ENCODE measurements at places on chromosomes 5 and 9.

- no peak for DNase-seq
Measured at GRCh38 chr5:1460054-1460682, 14.9 kb upstream of the SLC6A3 start.

- no peak for DNase-seq
Measured at GRCh38 chr5:154191467-154192261, 1.1 kb downstream of the GALNT10 start.

DNA sequence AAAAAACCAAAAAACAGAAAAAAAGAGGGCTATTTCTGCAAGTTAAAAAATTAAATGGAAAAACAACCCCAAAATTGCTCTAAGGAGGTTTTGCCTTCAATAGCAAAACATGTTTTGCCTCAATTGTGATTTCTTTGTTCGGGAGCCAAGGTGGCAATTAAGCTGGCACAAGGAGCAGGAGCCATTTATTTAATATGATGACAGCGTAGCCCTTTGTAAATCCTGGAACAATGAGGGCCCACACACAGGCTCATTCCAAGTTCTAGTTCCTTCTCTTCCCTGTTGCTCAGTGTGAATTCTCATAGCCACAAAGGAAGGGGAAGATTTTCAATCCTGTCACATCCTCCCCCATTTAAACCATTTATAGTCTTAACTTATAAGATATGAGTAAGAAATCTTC is 353.2 kb downstream of the PDE4D start:
- DNase-seq: no peak

- no peak for DNase-seq
Measured at GRCh38 chr5:163619951-163620350, 114.5 kb downstream of the MAT2B start.

GRCh38 chr5:76838481-76839261 is 11.1 kb upstream of the S100Z start:
- no peak for DNase-seq

DNA sequence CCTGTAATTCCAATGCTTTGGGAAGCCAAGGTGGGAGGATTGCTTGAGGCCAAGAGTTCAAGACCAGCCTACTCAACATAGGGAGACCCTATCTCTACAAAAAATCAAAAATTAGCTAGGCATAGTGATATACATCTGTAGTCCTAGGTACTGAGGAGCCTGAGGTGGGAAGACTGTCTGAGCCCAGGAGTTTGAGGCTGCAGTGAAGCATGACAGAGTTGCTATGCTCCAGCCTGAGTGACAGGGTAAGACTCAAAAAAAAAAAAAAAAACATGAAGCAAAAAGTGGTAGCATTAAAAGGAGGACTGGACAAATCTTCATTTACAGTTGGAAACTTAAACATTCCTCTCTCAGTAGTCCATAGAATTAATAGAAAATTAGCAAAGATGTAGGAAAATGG is 9.8 kb downstream of the CCNG1 start:
- DNase-seq: no peak

DNA sequence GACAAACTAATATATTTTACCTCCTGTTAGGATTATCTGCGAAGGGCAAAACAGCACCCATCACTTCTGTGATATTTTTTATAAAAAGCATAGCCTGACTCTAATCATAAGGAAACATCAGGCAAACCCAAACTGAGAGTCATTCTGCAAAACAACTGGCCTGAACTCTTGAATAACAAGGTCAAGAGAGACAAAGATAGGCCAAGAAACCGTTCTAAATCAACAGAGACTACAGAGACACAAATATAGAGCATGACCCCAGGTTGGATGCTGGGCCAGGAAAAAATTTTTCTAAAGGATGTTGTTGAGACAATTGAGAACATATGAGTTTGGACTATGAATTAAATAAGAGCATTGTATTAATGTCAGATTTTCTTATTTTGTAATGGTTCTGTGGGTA is 384.9 kb downstream of the NFIB start:
- DNase-seq: no peak

GRCh38 chr9:110180511-110181434 is 27.2 kb downstream of the C9orf152 start:
- DNase-seq: no peak

- no peak for DNase-seq
Measured at GRCh38 chr5:168118042-168118668, 173.3 kb upstream of the WWC1 start.

DNA sequence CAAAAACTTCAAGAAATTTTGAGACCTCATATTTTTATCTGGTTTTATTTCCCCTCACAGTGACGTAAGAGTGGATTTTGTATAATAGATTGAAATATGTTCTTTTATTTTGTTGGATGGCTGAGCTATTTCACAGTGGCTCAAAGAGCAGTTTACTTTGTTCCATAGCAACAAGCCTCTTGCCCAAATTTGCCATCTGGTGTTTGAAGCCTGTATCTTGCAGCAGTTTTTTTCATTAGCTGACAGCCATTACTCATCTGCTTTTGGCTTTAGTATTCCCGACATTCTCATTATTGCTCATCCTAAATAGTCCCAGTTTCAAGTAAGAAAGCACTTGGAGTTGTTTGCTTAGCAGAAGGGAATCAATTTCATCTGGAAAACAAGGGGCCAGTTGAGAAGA is 36.3 kb downstream of the GDA start:
- no peak for DNase-seq

DNA sequence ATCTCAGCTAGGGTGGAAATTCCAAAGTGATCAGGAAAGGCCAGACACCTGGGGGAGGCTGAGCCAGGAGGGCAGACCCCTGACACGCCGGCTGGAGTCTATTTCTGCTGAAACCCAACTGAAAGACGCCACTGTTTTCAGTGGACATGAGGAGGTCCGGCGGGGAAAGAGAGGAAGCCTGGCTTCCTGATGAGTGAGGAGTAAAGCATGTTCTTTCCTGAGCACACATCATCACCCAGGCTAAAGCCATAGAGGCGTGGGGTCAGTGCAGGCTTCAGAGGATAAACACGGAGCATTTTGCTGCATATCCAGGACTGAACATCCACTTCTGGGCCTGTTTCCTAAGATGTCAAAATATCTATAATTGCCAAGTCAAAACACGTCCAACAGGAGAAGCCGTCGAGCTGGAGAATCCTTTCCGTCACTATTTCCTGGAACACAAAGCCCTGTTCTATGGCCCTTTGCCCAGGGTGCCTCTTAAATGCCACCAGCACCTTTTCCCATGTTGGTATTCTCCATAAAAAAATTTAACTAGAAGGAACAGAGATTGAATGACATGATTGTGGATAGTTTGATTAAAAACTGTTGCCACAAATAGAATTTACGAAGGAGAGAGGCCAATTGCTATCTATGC is 597.9 kb upstream of the ADAMTS16 start:
- no peak for DNase-seq

GRCh38 chr5:141753971-141754713 is 72.1 kb upstream of the ARAP3 start:
- no peak for DNase-seq

DNA sequence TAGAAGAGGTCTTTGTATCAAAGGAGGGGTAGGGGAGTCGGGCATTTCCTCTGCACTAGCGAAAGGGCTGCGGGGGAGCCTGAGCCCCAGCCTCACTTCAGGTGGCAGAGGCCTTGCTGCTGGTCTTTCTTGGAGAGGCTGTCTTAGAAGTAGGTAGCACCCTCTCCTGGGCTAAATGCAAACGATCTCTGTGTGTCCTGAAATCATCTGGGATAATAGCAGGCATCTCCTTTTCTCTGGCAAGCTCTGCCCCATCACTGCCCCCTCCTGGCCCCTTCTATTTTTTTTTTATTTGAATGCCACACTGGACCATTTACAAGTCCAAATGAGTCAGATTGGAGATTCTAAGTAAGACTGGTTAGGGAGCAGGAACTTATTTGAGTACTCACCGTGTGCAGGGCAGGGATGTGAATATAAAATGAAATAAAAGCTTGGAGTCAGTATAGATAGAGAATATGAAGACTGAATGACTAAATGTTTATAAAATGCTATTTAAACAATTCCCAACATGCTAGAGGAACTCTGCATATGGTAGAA is 137.1 kb downstream of the FGF1 start:
- DNase-seq: no peak

DNA sequence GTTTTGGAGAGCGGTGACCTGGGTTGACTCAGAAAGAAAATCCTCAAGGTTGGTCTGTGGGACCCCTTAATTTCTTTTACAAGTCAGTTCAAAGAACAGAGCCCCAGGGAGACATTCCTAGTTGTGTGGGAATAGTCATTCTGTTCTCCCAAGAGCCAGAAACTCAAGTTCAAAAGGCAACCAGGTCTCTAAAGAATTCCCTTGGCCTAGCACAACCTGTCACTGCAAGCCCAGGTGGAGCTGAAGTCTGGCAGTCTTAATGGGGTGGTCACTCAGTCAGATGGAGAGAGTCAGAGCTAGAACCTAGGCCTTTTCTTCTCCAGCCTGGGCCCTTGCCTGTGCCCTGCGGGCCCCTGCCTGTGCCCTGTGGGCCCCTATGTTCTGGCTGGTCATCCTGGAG is 37.5 kb upstream of the CDKN2AIPNL start:
- no peak for DNase-seq

DNA sequence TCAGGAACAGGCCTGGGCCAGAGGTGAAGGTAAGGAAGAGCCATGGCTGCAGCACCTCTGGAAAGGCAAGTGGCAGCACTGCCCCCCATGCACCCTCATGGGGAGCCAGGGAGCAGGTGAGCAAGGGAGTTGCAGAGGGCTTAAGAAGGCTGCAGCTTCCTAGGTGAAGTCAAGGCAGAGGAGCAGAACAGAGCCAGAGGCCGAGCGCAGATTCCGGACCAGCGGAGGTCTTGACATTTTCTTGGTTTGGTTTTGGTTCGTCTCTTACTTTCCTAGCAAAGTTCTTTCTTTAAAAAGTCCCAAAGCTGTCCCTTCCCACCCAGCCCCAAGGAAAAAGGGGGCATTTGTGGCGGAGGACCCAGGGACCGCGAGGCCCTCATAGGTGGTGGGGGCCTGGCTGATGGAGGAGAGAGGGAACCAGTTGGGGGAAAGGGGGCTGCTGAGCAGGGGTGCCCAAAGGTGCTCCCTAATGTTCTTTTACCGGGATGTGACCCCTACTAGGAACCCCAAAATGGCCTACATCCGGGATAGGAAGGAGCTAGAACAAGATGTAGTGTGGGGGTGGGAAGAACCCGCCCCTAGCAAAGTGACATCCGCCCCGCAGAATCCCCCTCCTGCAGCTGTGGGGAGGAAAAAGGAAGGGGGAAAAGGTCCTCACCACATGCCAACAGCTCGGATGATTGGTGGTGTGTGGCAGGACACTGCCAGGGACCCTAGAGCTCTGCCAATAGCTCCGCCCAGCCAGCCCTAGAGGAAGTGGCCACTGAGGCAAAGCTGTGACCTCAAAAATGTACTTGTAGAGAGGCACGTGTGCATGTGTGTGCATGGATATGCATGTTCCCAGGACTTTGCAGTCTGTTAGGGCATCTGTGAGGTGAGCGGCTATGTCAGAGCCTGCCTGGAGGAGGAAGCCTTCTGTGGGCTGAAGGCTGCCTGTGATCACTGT is 914 bp upstream of the CD72 start:
- DNase-seq: peak; percentile 74

DNA sequence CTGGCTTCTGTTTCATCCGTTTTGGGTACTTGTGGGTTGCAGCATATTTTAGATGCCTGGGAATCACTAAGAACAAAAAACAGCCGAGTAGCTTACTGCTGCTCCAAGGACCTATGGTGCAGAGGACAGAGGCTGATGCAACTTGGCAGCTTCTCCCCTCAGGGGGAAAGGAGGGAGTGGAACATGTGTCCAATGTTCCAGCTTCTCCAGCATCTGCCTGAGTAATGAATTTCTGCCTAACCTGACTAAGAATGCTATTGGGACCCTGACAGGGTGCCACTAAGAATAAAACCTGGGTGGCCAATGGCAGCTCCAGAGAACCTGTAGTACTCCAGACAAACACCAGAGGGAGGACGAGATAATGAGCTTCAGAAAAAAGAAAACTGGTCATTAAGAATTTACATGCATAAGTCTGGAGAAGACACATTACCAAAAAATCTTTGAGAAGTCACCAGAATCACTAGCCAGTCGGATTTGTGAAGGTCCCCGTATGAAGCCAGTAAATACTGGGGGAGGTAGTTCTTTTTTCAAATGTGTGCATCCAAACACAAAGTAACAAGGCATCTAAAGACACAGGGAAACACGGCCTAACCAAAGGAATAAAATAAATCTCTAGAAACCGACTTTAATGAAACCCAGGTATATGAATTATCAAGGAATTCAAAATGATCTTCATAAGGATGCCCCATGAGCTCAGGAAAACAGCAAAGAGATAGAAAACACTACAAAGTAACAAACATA is 293.5 kb downstream of the HINT1 start:
- no peak for DNase-seq

DNA sequence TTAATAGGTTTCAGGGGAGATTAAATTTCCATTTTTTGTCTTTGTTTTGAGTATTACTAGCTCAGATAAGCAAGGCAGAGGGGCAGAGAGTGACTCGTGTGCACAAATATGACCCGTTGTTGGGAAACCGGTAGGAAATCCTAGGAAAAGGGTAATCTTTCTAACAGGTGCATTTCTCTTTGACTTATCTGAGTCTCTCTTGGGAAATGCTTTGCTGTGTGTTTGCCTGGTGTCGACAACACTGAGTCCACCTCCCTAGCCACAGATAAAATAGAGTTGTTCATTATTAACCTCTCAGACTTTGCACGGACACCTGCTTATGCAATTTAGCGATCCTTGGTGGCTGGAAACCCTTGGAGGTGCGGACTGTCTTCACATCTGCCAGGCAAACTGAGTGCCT is 164.2 kb downstream of the FGF1 start:
- no peak for DNase-seq

GRCh38 chr5:10892911-10893215 is 131.8 kb upstream of the DAP start:
- DNase-seq: no peak

DNA sequence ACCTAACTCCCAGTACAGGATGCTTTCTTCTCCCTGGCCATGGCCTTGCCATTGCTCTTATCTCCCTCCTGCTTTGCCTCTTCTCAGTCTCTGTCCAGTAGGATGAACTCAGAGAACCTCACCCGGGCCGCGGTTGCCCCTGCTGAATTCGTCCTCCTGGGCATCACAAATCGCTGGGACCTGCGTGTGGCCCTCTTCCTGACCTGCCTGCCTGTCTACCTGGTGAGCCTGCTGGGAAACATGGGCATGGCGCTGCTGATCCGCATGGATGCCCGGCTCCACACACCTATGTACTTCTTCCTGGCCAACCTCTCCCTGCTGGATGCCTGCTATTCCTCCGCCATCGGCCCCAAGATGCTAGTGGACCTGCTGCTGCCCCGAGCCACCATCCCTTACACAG is at the start of gene OR5C1:
OR5C1 (plus strand) TSS at position 103 of the 400 bp plus-strand sequence; CDS start at position 103, 0 bp downstream.
- no peak for DNase-seq

DNA sequence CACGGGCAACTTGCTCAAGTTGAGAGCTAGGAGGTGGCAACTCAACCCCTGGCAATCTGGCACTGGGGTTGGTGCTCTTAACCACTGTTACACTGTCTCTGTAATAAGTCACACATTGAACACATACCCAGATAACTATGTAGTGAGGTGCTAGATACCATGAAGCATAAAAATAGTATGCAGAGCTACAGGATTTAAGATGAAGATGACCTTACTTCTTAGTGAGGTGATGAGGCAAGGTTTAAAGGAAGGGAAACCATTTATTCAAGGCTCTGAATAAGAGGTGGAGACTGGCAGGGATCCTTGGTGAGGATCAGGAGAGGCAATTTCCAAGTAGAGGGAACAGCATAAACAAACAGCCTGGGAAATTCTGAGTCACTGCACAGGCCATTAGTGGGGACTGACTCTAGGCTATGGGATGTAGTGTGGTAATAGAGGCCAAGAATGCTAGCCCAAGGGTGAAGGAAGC is 67.6 kb upstream of the NR3C1 start:
- DNase-seq: no peak

GRCh38 chr9:2717385-2717784 is at the start of gene KCNV2:
TSS of gene KCNV2 (plus strand) at chr9:2717510. CDS start at chr9:2717740, 230 bp downstream.
- no peak for DNase-seq

GRCh38 chr5:137937994-137938750 is 48.9 kb downstream of the PKD2L2 start:
- DNase-seq: no peak
